ENCODE measurements at places on chromosomes 12 and 14.

DNA sequence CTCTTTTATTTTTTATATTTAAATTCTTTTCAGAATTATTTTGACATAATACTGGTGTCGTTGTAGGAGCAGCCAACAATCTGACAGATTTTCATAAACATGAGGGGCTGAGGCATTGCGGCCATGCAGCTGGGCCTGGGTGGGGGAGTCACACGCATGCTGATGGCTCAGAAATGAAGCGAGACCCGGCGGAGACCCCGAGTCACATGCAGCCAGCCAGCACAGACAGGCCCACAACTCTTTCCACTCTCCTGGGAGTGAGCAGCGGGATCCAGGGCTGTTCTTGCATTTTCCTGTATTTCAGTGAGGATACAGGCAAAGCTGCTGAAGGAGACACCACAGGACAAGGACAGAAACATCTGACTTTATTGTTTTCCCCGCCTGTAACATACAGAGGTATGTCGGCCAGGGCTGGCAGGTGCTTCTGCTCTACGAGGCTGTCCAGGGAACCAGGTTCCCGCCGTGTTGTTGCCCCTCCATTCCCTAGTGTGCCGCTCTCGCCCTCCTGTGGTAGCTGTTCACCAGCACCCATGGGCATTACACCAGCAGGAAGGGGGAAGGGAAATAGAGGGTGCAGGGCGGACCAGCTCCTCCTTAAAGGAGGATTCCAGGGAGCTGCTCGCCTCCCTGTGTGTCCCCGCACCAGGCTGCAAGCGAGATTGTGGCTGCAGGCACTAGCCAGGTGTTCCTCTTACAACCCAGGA is 30.5 kb downstream of the FZD10 start:
- no peak for ATAC-seq

DNA sequence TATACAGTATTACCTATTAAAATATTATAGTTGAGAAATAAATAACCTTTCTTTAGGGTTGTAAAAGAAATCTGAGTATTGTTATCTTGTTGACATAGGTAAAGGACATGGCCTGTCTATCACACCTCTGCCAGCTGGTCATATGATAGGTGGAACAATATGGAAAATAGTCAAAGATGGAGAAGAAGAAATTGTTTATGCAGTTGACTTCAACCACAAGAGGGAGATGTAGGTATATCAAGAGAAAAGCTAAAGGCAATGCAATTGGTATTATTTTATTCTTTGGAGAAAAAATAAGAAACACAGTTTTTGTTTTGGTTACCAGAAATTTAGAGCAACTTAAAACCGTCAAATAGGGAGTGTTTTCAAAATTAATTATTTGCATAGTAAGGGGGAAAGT is 13.5 kb downstream of the CPSF2 start:
- no peak for ATAC-seq

GRCh38 chr14:91354221-91354916 is 63.3 kb downstream of the CCDC88C start:
- no peak for ATAC-seq

- ATAC-seq, result no peak
These were observed 123.0 kb downstream of the GLT1D1 start for GRCh38 chr12:128976120-128976738.

DNA sequence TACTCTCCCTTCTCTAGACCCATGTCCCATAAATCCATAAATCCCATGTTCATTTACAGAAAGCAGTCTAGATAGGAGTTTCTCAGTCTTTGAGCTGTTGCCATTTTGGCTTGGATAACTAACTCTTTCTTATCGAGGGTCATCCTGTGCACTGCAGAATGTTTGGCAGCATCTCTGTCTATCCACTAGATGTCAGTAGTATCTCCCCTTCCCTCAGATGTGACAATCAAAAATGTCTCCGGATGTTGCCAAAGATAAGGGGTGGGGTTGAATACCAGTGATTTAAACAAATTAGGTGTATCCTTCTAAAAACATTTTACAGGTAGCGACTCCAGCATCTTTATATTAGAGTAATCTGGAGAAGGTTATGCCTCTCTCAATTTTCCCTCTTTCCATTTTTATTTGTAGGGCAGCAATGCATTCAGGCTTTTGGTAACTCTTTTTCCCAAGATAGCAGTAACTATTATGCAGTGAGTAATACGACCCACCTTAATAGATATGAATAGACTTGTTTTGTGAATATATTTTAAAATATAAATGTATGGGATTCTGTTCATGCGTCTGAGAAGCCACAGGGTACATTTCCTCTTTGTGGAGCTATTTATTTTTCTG is 100.7 kb downstream of the LRRK2 start:
- ATAC-seq, result peak; percentile 66

- no peak for ATAC-seq
These were observed 63.9 kb downstream of the NUAK1 start for GRCh38 chr12:106074706-106075392.

DNA sequence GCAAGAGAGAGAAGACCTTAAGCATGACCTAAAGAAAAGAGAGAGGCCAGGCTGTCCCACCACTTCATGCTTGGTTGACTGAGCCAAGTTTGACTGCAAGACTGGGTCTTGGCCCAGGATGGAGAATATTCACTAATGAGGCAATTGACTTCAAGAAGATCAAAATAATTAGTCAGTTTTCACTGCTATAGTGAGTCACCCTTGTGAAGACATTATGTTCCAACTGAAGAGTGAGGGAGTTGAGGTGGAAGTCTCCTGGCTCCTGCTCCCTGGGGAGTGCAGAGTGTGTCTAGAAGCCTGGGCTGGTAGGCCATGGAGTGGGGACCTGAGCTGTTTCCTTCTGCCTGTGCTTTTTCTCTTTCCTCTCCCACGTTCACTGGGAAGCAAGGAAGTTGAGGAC is 117.6 kb downstream of the CACNA1C start:
- ATAC-seq, result no peak

- ATAC-seq, result no peak
These were observed 73.3 kb downstream of the ASCL4 start for GRCh38 chr12:107847830-107848229.

GRCh38 chr12:98260276-98260675 is 255.1 kb upstream of the TMPO start:
- no peak for ATAC-seq

GRCh38 chr12:92469837-92470236 is 233.0 kb upstream of the PLEKHG7 start:
- ATAC-seq, result no peak

- no peak for ATAC-seq
These were observed 24.4 kb upstream of the WSCD2 start for GRCh38 chr12:108104657-108105056.

DNA sequence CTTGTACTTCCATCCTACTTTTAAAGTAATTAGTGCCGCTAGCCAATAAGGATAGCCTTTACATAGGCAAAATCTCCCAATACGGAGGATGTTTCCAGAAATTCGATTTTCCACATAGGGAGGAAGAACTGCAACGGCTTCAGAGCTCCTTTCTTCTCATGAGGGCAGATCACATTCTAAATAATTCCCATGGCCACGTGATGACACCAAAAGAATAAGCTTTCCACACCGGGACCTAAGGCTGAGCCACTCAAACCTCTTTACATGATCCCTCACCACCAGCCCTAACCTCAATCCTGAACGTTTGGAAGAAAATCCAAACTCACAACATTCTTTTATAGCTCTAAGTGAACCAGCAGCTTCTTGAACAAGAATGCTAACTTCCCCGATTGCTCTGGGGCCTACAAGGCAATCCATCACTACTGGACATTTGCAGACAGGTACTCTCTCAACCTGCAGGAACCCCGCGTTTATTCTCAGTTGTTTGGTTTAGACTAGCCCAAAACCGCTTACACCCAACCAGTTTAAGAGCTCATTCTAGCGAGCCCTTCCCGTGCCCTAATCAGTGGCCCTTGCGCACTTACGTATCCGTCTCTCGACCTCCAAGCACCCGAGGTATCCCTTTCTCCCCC is 884 bp downstream of the CAPRIN2 start:
- ATAC-seq, result no peak

DNA sequence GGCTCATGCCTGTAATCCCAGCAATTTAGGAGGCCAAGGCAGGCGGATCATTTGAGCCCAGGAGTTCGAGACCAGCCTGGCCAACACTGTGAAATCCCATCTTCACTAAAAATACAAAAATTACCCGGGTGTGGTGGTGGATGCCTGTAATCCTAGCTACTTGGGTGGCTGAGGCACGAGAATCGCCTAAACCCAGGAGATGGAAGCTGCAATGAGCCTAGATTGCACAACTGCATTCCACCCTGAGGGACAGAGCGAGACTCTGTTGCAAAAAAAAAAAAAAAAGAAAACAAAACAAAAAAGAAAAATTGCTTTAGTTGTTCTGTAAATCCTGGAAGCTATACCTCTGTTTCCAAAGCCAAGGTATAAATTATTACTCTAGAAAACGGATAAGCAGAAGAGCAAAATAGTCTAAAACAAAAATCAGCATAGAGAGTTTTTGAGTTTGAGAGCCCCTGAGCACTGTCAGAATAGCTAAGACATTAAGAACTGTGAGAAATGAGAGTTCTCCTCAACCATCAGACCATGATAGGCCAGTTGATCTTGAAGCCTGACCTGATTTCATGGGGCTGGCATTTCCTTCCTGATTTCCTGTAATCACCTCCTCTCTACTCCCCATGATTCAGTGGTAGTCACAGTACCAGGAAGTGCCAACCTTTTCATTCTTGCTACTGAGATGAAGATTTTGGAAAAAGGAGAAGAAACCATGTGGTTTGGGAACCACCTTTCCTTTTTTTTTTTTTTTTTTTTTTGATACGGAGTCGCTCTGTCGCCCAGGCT is 31.7 kb downstream of the ATP2A2 start:
- ATAC-seq, result no peak

GRCh38 chr14:57346741-57347140 is 43.6 kb upstream of the NAA30 start:
- ATAC-seq, result no peak

DNA sequence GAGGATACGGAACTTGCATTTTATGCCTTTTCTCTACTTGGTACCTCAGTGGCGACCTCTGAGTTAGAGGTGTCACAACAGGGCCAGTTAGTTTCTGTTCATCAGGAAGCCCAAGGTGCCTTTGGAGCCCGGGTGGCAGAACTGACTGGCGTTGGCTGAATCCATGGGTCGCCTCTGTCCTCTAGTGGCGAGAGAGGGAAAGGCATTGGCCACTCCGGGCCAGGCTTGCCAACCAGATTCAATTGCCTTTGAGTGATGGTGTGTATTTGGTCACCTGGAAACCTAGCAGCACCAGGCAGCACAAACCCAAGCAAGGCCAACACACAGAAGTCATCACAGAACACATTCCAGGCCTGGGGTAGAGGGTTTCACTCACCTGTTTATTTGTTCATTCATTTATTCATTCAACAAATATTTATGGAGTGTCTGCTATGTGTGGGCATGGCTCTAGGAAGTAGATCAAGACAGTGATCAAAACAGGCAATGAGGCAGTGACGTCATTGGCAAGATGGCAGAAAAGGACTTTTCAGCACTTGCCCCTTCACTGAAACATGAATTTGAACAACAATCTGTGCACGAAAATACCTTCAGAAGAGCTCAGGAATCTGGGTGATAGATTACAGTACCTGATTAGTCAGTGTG is 40.5 kb upstream of the KCNA5 start:
- peak; percentile 78 for ATAC-seq

GRCh38 chr12:94863321-94864035 is 140.0 kb downstream of the NDUFA12 start:
- no peak for ATAC-seq

DNA sequence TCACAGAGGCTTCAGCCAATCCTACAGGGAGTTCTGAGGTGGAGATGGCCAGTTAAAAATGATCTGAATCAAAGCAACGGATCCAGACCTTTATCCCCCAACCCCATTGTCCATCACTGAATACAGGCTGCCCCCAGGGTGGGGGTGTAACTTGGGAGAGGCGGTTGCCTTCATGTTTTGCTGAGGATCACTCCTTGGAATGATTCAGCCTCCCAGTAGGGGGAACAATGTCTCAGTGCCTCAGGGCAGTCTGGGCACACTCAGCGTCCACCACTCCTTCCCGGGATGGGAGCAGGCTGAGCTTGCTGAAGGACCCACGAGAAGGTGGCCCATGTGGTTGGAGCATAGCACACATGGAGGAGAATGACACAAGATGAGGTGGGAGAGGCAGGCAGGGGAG is 60.2 kb downstream of the RFX4 start:
- no peak for ATAC-seq

- no peak for ATAC-seq
These were observed 266.8 kb upstream of the CLEC14A start for GRCh38 chr14:38522724-38523123.

DNA sequence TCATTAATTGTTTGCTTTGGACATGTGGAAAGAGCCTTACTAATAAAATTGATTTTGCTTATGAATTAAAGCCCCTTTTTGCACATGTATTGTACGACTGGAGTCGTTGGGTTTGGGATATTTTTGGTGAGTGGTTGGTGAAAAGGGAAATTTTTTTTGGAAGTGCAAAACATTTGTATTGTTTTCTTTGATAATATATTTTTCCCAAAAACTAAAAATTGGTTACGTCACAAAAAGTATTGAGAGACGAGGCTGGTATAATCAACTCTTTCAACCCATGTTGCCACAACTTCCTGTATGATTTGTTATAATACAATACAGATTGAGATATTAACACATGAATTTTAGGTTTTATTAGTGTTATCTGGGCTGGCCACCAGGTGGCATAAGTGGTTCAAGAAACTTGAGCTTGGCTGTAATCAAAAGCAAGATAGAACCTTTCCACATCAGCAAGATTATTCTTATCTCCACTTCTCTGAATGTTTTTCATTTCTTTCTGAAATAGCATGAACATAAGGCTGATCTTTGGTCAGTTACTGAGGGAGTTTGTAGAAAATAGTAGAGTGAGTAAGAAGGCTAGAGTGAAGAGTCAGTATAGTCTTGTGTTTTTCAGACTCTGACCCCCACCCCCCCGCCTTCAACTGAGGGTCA is 8.7 kb downstream of the NGDN start:
- peak; percentile 50 for ATAC-seq

DNA sequence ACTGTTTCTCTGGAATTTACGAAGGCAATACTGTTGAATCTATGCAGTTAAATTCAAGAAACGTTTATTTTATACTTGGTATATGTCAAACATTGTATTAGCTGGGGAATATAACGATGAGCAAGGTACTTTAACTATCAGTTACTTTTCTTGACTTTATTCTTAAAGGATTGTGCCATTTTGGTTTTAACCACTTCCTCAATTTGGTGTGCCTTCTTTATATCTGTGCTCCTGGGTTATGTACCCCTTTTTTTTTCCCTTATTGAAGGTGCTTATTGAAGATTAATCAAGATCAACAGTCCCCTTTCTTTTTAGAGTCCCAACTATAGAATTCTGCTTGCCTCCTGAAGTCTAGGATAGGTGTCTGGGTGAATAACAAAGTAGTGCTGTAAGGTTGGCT is 5.8 kb downstream of the RAB21 start:
- ATAC-seq, result no peak

- ATAC-seq, result no peak
These were observed 15.4 kb upstream of the TMEM120B start for GRCh38 chr12:121697093-121697698.

GRCh38 chr14:91858536-91859275 is 8.6 kb downstream of the TC2N start:
- peak; percentile 51 for ATAC-seq

GRCh38 chr12:91743704-91744321 is 401.8 kb downstream of the BTG1 start:
- ATAC-seq, result no peak

- ATAC-seq, result peak; percentile 77
These were observed 11.6 kb downstream of the RAPGEF3 start for GRCh38 chr12:47747126-47747525.

- no peak for ATAC-seq
These were observed 54.9 kb downstream of the BEGAIN start for GRCh38 chr14:100532154-100532861.

GRCh38 chr12:91205811-91206210 is 23.2 kb upstream of the DCN start:
- ATAC-seq, result no peak

GRCh38 chr14:45811155-45811554 is 558.2 kb upstream of the MIS18BP1 start:
- ATAC-seq, result no peak

- ATAC-seq, result no peak
These were observed 2.2 kb upstream of the KLRG1 start for GRCh38 chr12:8987163-8987562.
